ENCODE measurements at places on chromosomes 6 and 20. TPM values are rescaled to one million over a fixed set of nuclear protein-coding genes. Genes with fewer than 3 reads are reported as not detected.

The PAX1 gene
- not detected for total RNA-seq

The PTCRA gene
- total RNA-seq: 5.0 TPM

The E2F1 gene
- 2.4 TPM for total RNA-seq

The CYP39A1 gene
- 7.8 TPM for total RNA-seq

The NOX3 gene
- not detected for total RNA-seq

The PHACTR3 gene
- total RNA-seq: 18.2 TPM

The SHLD1 gene
- 5.8 TPM for total RNA-seq

The ZC2HC1B gene
- not detected for total RNA-seq

The RRAGD gene
- 44.0 TPM for total RNA-seq

The RAB32 gene
- 36.8 TPM for total RNA-seq

The F13A1 gene
- total RNA-seq: 94.5 TPM

The SPAG4 gene
- 2.9 TPM for total RNA-seq

The PGBD1 gene
- total RNA-seq: 3.1 TPM

The SLC24A3 gene
- total RNA-seq: 13.1 TPM

The PRELID3B gene
- total RNA-seq: 47.2 TPM

The NT5DC1 gene
- 49.7 TPM for total RNA-seq

The PTPN1 gene
- 101 TPM for total RNA-seq

The C20orf96 gene
- 8.8 TPM for total RNA-seq

The RTF2 gene
- 77.4 TPM for total RNA-seq

The CD93 gene
- 160 TPM for total RNA-seq

The VGLL2 gene
- total RNA-seq: not detected

The FOXC1 gene
- 4.9 TPM for total RNA-seq

The OOEP gene
- total RNA-seq: 1.2 TPM

The KCNK15 gene
- total RNA-seq: 1.1 TPM

The ALDH8A1 gene
- 1.2 TPM for total RNA-seq

The RIOK1 gene
- 18.4 TPM for total RNA-seq

The GZF1 gene
- 12.5 TPM for total RNA-seq

The LY6G6F gene
- total RNA-seq: not detected

The BHLHE23 gene
- not detected for total RNA-seq

The TAF11 gene
- 18.1 TPM for total RNA-seq

The MTO1 gene
- total RNA-seq: 23.1 TPM

The DEF6 gene
- 17.4 TPM for total RNA-seq

The LY6G6D gene
- not detected for total RNA-seq

The COL21A1 gene
- total RNA-seq: 15.6 TPM

The CDH4 gene
- 0.23 TPM for total RNA-seq

The OR2H1 gene
- not detected for total RNA-seq

The DEFB110 gene
- not detected for total RNA-seq

The LRRN4 gene
- 76.6 TPM for total RNA-seq

The NFATC2 gene
- total RNA-seq: 7.6 TPM

The LRRC73 gene
- total RNA-seq: 0.55 TPM

The HCRTR2 gene
- not detected for total RNA-seq

The FAM162B gene
- total RNA-seq: 13.2 TPM

The PRSS16 gene
- total RNA-seq: 15.1 TPM

The CLIC5 gene
- 131 TPM for total RNA-seq

The SNPH gene
- 4.3 TPM for total RNA-seq

The EYS gene
- not detected for total RNA-seq

The BMP2 gene
- total RNA-seq: 22.7 TPM

The BNIP5 gene
- not detected for total RNA-seq

The OPRL1 gene
- 1.9 TPM for total RNA-seq

The CST5 gene
- total RNA-seq: 0.55 TPM
